ENCODE measurements at places on chromosomes 2 and 18. TPM values are rescaled to one million over a fixed set of nuclear protein-coding genes. Genes with fewer than 3 reads are reported as not detected.

- DNase-seq: no peak
Observed at GRCh38 chr18:11981192-11981542, at the start of gene IMPA2. TSS of gene IMPA2 (plus strand) at chr18:11981507. CDS start at chr18:11981670, 163 bp downstream.

DNA sequence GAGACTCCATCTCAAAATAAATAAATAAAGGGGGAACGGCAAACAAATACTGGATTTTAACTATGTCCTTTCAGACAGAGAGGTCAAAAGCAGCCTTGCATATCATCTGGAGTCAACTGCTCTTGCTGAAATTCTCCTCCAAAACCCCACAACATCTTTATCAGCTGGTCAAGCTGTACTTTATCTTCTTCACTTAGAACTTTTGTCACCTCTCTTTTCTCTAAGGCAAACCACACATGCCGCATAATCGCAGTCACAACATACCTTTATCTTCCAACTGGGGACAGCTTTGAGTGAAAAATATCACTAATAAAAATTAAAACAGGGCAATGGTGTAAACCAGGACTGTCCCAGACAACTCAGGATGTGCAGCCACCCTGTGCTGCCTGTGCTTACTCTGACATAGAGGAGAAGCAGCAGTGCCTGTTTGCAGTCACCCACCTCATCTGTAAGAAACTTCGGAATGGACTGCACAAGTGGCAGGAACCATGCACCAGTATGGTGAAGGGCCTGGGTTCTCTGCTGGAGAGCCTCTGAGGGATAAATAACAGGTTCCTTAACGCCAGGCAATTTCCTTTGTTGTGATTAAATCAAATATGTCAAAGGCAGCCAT lies 6.2 kb downstream of the MPPE1 start:
- DNase-seq: no peak

The SLC30A3 gene
- total RNA-seq: 75.1 TPM

DNA sequence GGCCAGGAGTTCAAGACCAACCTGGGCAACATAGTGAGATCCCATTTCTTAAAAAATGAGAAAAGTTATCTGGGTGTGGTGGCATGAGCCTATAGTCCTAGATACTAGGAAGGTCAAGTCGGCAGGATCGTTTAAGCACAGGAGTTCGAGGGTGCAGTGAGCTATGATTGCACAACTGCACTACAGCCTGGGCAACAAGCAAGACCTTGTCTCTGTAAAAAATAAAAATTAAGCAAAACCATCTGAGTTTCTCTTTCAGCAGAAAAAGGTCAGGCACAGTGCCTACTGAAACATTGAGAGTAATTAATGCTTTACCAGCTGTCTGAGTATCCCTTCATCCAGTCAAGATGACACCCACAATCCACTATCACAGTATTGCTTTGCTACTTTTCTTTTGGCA lies 258.3 kb downstream of the MBD5 start:
- no peak for DNase-seq

GRCh38 chr2:218865396-218865795 lies 5.8 kb downstream of the WNT6 start:
- no peak for DNase-seq

The MERTK gene
- 8.7 TPM for total RNA-seq

The TTC39C gene
- 6.0 TPM for total RNA-seq

GRCh38 chr18:49731421-49731841 lies 81.9 kb downstream of the ACAA2 start:
- peak; percentile 21 for DNase-seq

Measured in cardiac muscle cell (in vitro differentiated cells and primary cell).